Stimulated activated CD4-positive, alpha-beta T cell treated with anti-CD3 and anti-CD28 coated beads, Interleukin-12 subunit alpha, Interleukin-12 subunit beta, amount 100 ng/mL, for 4 hours (primary cell): ENCODE measurements at places on chromosomes 2 and 18.

- no peak for DNase-seq
Observed at GRCh38 chr2:152407204-152407721, 72.3 kb downstream of the FMNL2 start.

GRCh38 chr18:48735080-48735676 lies 196.3 kb downstream of the CTIF start:
- DNase-seq = no peak

DNA sequence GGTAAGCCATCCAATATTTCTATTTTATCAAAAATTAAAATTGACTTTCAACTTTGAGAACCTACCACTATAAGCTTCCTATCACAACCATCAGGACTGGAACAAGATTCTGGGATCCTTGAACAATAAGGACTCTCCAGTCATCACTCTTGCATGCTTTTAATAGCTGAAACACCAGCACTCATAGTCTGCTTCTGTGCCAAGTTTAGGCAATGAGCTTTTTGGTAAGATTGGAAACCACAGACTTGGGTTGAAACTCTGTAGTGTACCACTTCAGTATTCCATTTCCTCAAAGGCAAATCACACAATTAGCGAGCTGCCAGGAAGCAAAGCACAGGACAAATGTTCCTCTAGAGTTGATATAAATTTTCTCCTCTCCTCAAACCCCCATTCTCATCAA lies 1065.8 kb upstream of the SLC39A10 start:
- DNase-seq = no peak

- DNase-seq = no peak
Observed at GRCh38 chr2:183291436-183291835, 167.2 kb downstream of the NUP35 start.

- DNase-seq = no peak
Observed at GRCh38 chr18:11548916-11549551, 60.4 kb upstream of the SLC35G4 start.

DNA sequence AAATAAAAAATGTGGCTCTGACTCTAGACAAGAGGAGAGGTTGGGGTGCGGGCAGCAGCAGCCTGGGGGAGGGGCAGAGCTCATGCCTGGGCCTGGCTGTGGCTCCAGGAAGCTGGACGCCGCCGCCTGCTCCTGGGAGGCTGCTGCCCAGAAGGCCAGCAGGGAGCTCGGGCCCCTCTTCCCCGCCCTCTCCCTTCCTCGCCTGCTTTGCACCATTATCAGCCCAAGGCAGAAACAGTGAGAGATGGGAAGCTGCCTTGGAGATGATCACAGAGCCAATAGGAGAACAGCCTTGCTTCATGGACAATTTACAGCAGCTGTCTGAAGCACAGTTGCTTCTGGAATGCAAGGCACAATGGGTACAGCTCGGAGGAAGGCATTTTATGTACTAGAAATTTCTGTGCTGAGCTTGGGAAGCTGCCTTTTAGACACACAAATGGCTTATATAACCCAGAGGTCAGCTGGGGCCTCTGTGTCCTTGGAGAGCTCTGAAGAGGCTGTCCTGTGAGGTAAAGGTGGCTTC lies 55.3 kb upstream of the AFF3 start:
- DNase-seq = no peak

- DNase-seq = no peak
Observed at GRCh38 chr2:108575132-108575966, 41.1 kb downstream of the LIMS1 start.

DNA sequence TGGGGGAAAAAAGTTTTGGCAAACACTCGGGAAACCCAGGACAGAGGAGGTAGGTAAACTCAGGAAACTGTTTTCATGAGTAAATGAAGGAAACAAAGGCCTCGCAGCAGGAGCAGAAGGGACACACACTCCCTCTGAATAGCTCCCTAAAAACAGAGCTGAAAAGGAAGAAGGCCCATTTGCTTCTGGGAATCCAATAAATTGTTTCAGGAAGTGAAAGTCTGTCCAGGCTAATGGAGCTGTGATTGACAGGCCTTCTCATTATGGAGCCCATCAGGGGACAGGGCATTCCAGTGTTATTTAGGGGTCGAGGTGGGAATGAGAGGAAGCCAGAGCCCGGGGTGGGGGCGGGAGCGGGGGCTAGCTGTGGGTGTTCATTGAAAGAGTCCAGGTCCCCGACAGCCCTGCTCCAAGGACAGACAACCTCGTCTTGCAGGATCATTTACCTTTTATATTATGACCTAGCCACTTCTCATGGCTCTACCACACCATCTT lies 81.2 kb downstream of the GBX2 start:
- DNase-seq = no peak
